ENCODE measurements at places on chromosomes 7 and 10. TPM values are rescaled to one million over a fixed set of nuclear protein-coding genes. Genes with fewer than 3 reads are reported as not detected.

GRCh38 chr7:36306722-36307121 lies 82.9 kb upstream of the ANLN start:
- DNase-seq = peak; percentile 50

DNA sequence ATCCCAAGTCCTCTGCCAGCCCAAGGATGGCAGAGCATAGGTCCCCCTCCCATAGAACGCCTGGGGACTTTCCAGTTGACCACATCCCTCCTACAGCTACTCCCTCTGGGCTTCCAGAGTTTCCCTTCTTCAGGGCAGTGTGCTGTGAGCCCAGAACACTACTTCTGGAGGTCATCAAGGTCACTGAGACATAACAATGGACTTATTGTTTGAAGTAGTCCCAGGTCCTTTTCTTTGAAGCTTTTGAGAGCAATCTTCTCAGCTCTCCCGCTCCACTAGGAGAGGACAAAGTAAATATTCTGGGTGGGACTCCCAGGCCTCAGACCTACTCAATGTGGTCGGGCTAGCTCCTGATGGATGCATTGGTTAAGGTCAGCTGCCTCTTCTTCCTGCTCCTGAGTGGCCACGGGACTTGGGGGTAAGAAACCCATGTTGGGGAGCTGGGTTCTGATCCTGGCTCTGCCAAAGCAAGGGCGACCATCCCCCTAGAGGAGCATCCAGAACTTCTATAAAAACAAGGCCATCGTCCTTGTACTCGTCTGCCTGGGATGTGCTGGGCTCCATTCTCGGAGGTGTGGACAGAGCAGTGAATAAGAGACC lies 83.5 kb upstream of the DDC start:
- no peak for DNase-seq

GRCh38 chr10:133324198-133324792 lies 12.4 kb downstream of the CALY start:
- no peak for DNase-seq

GRCh38 chr7:28893888-28894287 lies 64.2 kb downstream of the TRIL start:
- DNase-seq = no peak

DNA sequence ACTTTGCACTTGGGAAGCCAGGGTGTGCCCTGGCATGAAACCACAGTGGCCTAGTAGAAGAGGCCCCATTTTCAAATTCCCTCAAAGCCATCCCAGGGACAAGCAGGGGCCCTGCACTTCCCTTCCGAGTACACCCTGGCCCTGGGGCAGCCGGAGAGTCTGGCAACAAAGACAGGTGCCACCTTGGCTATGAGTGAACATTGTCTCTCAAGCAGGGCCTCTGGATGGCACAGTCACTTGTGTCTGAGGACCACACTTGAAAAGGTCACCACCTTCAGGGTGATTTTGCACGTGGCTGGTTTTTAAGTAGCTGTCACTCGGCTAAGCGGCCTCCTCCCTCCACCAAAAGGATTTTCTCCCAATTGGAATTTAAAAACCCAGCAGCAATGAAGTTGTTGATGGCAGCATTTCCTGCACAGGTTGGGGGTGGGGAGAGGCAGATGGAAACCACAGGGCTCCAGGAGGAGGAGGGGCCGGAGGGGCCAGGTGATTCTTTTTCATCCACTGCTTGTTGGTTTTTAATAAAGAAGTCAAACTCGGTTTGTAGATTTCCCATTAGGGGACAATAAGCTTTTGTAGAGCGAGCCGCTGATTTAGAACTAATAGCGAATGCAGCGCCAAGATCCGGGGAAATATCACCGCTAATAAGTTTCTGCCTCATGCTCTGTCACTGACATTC lies 33.9 kb downstream of the C10orf105 start:
- no peak for DNase-seq

GRCh38 chr7:102286237-102287110 lies at the start of gene SH2B2:
SH2B2 (plus strand) TSS chr7:102286868; CDS start chr7:102300551, 13,683 bp downstream.
- DNase-seq = peak; percentile 91

GRCh38 chr7:74190259-74190658 lies 16.1 kb downstream of the EIF4H start:
- DNase-seq = no peak

GRCh38 chr7:22390516-22390915 lies 33.6 kb upstream of the RAPGEF5 start:
- no peak for DNase-seq

DNA sequence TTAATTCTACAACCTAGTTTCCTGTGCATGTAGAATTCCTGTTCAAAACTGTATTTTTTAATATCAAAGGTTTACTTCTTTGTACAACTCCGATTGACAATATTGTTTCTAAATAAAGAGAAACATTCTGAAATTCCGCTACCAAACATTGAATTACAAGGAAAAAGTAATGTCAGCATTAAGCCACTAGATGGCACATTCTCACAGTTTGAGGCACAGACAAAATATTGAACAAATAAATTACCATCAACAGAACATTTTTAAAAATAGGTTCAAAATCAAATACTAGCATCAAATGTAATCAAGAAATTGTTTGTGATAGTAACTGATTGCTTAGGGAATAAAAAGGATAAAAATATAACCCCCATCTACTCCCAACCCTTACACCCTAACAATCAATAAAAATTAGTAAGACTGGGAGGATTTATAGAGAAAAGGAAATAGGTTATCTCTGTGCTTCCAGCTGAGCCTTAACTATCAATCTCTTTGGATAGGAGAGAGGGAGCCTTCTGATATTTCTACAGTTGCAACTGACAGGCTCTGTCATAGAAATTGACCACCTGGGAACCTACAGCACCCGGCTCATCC lies 86.6 kb upstream of the C7orf33 start:
- DNase-seq = no peak

- no peak for DNase-seq
These were observed 15.1 kb upstream of the ELN start for GRCh38 chr7:74012842-74013249.

GRCh38 chr7:129803546-129804081 lies 149.1 kb downstream of the UBE2H start:
- no peak for DNase-seq

DNA sequence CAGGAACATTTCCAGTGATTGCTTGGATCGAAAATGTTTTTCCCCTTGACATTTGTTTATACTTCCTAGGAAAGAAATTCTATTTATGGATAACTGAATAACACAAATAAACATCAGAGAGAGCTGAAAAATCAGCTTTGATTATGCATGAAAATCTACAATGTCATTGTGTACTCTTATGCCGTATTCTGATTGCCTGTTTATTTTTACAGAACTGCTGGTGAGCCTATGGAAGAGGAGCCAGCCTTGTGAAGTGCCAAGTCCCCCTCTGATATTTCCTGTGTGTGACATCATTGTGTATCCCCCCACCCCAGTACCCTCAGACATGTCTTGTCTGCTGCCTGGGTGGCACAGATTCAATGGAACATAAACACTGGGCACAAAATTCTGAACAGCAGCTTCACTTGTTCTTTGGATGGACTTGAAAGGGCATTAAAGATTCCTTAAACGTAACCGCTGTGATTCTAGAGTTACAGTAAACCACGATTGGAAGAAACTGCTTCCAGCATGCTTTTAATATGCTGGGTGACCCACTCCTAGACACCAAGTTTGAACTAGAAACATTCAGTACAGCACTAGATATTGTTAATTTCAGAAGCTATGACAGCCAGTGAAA lies 121.5 kb downstream of the TWIST1 start:
- no peak for DNase-seq

GRCh38 chr10:2851566-2851965 lies 215.8 kb upstream of the PFKP start:
- no peak for DNase-seq

GRCh38 chr7:143050931-143051330 lies 1.2 kb upstream of the OR6V1 start:
- no peak for DNase-seq

The ADRB1 gene
- 0.56 TPM for total RNA-seq

The NUPR2 gene
- 3.0 TPM for total RNA-seq

The POM121 gene
- 31.3 TPM for total RNA-seq

The SLC26A4 gene
- 0.13 TPM for total RNA-seq

The CCDC186 gene
- 58.1 TPM for total RNA-seq

The SPDYE16 gene
- not detected for total RNA-seq

The COL26A1 gene
- total RNA-seq = not detected

The TASOR2 gene
- 78.3 TPM for total RNA-seq

The CD36 gene
- 154 TPM for total RNA-seq

The HOXA1 gene
- 3.6 TPM for total RNA-seq

The PALS2 gene
- total RNA-seq = 5.8 TPM
